ENCODE measurements at places on chromosomes 12 and 14.

DNA sequence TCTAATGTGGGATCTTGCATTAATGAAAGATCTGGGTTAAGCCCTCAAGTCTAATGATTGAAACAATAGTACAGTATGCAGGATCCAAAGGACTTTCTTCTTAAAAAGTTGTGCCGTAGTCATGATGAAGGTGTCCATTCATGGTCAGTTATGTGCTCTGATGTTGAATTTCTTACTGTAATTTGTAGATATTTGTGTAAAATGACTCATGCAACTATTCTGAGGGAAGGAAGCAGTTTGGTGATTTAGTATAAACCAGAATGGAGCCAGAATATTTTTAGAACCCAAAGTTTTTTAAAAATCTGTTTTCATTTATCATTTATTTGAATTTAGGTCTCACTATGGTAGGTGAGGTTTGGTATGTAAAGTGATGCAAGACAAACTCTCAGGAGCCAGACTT lies 151.2 kb downstream of the AKAP6 start:
- no peak for DNase-seq

DNA sequence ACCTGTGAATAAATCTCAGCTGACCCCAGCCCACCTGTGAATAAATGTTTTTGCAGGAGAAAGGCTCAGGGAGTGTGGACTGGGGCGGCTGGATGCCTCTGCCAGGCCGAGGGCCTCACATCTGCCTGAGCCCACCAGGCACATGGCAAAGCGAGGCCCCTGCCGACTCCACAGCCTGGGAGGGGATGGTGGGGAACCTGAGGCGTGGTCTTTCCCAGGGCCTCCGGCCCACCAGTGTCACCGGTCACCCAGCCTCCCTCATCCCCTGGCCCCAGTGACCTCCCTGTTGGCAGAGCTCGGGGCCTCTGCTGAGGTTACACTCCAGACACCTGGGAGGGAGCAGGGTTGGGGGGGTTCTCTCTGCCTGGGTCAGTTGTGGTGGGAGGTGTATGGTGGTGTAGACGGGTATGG lies 8.2 kb downstream of the NOC4L start:
- DNase-seq = no peak

- no peak for DNase-seq
Observed at GRCh38 chr14:34465069-34465859, 3.2 kb upstream of the SPTSSA start.

GRCh38 chr14:74402401-74403251 lies 23.4 kb downstream of the SYNDIG1L start:
- DNase-seq = no peak

- DNase-seq = no peak
Observed at GRCh38 chr12:104792570-104792969, 165.5 kb downstream of the SLC41A2 start.

DNA sequence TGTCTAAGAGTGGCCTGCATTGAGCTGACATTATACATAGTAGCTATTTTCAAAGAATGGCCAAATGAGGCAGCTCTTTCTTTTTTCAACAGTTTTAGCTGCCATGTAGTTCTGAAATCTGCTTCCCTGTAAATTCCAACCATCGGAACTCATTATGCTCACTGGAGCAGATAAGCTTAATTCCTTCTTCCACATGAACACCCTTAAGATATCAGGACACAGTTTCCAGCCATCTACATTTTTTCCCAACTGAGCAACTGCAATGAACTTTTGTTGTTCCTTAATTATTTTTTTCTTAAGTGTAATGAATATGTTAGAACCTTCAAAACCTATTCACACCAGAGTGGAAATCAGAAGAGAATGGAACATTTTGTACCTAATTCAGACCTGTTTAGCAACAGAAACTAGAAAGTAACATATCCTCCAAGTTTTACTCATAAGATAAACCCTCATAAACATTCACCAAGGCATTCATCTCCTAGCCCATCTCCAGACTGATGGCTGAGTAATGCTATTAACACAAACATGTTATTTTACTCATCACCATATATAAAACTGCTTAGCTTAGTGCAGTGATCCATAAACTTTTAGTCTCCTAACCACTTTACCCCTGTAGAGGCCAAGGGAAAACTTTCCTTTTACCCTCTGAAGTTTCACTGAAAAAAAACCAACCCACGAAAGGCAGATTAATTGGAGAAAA lies 296.1 kb upstream of the SYT1 start:
- no peak for DNase-seq

DNA sequence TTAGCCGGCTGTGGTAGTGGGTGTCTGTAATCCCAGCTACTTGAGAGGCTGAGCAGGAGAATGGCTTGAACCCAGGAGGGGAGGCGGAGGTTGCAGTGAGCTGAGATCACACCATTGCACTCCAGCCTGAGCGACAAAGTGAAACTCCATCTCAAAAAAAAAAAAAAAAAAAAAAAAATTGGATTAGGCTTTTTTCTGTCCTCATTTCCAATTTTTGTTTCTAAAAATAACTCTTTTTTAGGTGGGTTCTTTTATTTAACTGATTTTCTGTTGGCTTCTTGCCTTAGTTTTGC lies 863.7 kb downstream of the LRFN5 start:
- no peak for DNase-seq

DNA sequence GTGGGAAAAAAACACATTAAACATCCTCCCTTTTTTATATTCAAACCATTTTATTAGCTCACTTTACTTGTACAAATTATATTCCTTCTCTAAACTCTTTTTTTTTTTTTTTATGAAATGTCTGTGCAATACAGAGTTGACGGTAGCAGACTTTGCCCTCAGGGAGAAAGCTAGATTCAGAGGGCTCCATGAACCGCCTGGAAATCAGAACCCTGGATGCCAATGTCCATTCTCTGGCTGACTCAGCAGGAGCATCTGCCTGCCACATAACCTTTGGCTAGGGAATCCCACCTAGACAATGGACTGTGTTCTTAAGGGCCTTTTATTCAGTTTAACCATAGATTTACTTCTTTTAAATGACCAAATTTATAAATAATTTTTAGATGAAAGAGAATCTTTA lies 467.0 kb downstream of the MDGA2 start:
- no peak for DNase-seq

GRCh38 chr12:103986829-103987228 lies 21.2 kb downstream of the TDG start:
- DNase-seq = no peak

- no peak for DNase-seq
Observed at GRCh38 chr12:109475993-109476806, 900 bp downstream of the KCTD10 start.

DNA sequence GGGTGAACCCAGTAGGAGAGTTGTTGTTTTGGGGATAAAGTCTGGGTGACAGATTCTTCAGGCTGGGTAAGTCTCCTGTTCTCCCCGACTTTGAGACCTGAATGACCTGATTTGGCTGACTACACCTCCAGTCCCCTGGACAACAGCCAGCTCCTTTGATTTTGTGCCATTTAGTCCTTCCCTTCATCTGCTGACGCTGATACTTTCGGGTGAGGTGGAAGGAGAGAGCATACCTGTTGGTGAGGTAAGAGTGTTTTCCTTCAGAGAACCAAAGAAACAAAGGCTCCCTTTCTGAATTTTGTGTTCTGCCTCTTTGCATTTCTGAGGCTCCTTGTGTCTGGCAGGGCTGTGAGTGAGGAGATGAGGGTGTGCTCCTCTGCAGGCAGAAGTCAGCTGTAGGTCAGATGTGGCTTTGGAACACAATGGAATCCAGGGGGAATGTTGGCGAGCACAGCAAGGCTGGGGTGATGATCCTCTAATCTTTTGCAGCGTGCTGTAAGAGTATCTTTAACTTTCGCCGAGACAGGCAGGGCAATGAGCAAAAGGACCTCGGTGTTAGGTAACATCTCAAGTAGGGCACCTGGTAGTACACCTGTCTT lies 12.1 kb downstream of the ETV6 start:
- no peak for DNase-seq

DNA sequence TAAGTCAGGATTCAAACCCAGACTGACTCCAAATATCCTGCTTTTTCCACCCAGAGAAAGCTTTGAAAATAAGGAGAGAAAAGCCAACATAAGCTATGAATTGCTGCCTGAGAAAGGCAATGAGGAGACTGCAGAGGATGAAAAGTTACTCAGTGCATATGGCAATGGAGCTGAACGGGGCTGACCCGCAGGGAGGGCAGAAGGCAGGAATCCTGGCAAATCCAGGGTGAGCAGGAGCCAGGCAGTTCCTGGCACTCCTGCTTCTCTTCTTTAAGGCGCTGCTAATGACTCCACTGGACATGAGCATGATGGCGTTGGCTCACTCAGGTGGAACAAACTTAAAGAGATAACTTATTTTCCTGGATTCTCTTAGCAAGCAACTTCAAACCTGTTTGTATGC lies 95.2 kb upstream of the TMCC3 start:
- DNase-seq = no peak

GRCh38 chr14:66101662-66102061 lies 384.5 kb upstream of the CCDC196 start:
- no peak for DNase-seq

- no peak for DNase-seq
Observed at GRCh38 chr12:122545855-122546254, 18.8 kb downstream of the KNTC1 start.

DNA sequence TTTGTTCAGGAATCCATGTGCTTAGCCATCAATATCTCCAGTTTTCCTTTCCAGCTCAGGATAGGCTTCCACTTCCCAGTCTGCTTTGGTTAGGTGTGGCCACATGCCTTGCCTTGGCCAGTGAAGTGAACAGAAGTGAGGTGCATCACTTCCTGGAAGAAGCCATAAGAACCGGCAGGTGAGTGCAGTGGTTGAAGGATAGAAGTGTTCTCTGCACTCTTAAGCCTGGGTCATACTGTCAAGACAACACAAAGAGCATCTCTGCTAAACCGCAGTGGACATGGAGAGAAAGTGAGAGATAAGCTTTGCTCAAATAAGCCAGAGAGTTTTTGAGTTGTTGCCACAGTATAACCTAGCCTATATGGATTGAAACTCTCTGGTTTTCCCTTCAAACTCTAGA lies 11.4 kb downstream of the GNG2 start:
- DNase-seq = no peak

DNA sequence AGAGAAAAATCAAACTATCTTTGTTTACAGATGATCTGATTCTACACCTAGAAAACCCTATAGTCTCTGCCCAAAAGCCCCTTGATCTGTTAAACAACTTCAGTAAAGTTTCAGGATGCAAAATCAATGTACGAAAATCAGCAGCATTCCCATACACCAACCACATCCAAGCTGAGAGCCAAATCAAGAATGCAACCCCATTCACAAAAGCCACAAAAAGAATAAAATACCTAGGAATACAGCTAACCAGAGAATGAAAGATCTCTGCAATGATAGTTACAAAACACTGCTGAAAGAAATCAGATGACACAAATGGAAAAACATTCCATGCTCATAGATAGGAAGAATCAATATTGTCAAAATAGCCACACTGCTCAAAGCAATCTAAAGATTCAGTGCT lies 265.7 kb downstream of the AEBP2 start:
- no peak for DNase-seq

GRCh38 chr12:93663729-93664084 lies 13.5 kb upstream of the CRADD start:
- no peak for DNase-seq

GRCh38 chr12:52149182-52149641 lies 42.6 kb downstream of the KRT80 start:
- DNase-seq = no peak

GRCh38 chr14:22980672-22981089 lies 1.7 kb downstream of the AJUBA start:
- no peak for DNase-seq

DNA sequence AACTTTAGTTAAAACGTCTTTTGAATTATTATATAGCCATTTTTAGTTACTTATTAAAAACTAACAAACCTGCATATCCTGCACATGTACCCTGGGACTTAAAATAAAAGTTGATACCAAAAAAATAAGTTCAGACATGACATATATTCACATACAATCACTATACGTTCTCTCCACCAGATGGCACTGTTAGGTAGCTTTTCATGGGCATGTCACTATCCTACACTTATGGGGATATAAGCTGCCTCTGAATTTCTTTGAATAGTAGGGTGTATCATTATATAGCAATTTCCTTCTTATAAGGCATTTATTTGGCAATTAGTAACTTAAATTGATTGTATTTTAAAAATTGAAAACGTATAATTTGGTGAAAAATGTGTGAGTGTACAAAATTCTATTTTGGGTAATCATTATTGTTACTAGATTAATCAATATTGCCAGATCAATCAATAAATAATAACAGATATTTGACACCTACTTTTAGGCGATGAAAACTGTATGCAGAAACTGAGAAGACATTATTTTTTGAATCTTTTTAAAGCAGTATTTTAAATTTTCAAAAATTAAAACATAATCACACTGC lies 31.8 kb upstream of the OR10A7 start:
- no peak for DNase-seq

GRCh38 chr14:92217936-92218335 lies 96.2 kb downstream of the CPSF2 start:
- no peak for DNase-seq

DNA sequence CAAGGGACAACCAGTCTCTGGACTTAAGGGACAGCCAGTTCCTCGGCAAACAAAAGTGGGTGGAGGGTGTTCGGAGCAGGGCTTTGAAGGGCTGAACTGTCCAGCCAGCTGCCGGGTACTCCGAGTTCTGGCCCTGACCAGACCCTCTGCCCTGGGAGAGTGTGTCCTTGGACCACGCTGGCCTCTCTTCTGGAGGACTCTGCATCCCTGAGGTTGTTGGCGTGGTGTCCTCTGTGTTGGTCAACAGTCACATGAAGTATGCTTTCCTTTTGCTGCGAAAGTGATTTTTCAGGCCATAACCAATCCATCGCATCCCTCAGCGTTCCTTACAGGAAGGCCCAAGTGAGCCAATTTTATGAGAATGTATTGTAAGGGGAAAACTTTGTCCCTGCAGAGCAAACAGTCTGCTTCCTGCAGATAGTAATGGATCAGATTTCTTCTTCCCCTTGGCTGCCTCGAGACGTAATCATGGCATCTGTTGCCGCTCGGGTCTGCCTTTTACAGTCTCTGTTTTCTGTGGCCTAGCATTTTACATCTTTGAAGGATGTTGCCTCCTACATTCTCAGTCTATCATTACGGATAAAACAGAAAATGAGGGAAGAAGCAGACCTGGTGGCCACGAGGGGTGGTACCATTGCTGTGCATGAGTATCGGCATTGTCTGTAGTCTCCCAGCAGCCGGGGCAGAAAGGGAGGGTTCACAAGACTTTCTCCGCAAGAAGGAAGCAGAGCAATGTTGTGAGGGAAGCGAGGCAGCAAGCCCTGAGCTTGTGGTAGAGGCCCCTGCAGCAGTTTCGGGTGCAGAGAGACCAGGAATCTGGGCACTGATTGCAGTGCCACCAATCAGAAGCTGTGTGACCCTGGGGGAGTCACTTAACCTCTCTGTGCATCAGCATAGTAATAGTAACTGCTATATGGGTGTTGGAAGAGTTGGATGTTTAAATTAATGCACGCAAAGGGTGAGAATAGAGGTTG lies 47.4 kb downstream of the SMIM41 start:
- no peak for DNase-seq

GRCh38 chr12:13937735-13938134 lies 43.7 kb downstream of the GRIN2B start:
- DNase-seq = no peak

- peak; percentile 68 for DNase-seq
Observed at GRCh38 chr12:53352331-53353256, 16.4 kb upstream of the SP7 start.
